AG04450 (cell line): ENCODE measurements at places on chromosomes 2 and 18. TPM values are rescaled to one million over a fixed set of nuclear protein-coding genes. Genes with fewer than 3 reads are reported as not detected.

GRCh38 chr2:154546341-154546740 is 152.2 kb upstream of the KCNJ3 start:
- no peak for DNase-seq

The LIPG gene
- polyA plus RNA-seq = 0.11 and 0.19 TPM in 2 replicates

DNA sequence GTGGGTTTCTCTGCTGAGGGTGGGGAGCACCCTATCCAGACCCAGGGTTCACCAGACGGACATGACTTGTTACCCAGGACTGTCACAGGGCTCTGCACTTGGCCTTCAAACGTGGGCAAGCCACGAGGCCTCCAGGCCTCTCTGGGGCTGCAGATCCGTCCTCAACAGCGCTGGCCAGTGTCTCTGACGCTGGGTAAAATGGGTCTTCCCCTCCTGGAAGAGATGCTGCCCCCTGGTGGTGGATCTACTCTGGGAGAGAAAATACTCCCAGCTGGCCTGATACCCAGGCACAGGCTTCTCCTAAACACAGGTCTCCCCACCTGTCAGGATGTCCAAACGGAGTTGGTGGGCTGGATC is 3.7 kb downstream of the GPR17 start:
- DNase-seq = peak; percentile 61

The CRYGC gene
- polyA plus RNA-seq = not detected in 2 replicates

DNA sequence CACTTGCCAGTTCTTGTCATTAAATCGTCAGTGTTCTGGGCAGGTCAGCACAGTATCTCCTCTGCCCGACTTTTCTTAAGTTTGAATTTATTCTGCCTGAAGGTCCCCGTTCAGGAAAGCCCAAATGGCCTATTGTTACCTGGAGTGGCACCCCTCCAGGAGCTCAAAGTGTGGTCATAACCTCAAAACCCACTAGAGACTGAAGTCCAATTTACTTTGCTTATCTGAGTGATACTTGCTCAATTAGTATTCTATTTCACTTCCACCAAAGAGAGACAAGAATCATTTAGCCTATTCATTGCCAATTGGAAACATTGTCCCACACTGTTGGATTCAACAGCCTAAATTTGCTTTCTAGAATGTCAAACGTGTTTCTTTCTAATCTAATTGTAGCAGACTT is 375.3 kb downstream of the LNPK start:
- no peak for DNase-seq

DNA sequence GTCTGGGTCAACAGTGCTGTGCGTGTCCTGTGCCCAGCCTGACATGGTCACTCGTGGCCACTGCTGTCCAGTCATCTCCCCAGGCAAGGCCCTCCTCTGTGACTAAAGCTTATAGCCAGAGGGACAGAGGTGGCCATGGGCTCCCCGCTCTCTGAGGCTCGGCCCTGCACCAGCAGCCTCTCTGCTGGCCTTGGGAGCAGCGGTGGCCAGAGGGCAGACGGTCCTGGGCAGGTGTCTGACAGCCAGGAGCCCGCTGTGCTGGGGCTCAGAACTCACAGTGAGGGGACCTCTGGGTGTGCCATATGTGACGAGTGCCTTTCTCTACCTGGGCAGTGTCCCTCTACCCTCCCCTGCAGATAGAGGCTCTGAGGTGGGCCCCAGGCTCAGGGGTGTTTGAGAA is 98.7 kb downstream of the FAM210A start:
- no peak for DNase-seq

- DNase-seq = no peak
These were observed 20.1 kb upstream of the MRPL33 start for GRCh38 chr2:27751377-27751776.

The RMDN2 gene
- polyA plus RNA-seq = 3.6 and 5.7 TPM in 2 replicates

DNA sequence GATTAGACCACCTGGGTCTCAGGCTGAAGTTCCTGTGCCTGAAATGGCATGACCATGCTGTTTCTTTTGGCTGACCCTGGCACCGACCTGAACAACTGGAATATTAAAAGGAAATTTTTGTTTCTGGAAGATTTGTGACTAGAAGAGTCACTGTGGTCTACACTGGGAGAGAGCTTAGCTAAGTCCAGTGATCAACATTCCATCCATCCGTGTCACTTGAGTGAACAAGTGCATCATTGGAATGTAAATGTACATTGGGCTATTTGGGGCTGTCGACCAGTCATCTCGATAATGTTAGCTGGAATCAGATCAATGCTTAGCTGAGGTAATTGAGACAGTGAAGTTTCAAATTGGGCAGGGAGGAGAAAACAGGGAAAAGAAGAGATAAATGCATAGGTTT is 95.4 kb upstream of the CCDC85A start:
- DNase-seq = no peak

The KCNS3 gene
- 0.32 and 0.46 TPM in 2 replicates for polyA plus RNA-seq

DNA sequence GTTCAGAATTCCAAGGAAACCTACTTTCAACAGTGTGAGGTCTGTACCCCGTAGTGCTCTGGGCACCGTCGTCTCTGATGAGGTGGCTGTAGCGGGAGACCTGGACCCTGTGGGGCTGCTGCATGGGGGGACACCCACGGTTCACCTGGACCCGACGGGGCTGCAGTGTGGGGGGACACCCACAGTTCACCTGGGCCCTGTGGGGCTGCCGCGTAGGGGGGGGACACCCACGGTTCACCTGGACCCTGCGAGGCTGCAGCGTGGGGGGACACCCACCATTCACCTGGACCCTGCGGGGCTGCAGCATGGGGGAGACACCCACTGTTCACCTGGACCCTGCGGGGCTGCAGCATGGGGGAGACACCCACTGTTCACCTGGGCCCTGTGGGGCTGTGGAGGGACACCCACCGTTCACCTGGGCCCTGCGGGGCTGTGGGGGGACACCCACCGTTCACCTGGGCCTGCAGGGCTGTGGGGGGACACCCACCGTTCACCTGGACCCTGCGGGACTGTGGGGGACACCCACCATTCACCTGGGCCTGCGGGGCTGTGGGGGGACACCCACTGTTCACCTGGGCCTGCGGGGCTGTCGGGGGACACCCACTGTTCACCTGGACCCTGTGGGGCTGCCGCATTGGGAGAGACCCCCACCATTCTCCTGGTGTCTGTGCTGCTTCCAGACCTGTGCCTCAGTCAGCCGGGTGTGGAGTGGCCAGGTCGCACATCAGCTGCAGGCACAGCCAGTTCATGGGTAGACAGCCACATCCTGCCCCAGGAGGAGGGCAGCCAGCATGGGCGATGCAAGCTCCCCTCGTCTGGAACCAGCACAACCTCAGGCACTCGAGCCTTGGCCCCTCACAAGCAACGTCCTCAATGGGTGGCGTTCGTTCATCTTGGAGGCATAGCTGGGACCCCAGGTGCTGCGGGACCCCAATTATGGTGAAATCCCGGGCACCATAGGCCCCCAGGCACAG is 114.5 kb downstream of the TMEM18 start:
- no peak for DNase-seq

DNA sequence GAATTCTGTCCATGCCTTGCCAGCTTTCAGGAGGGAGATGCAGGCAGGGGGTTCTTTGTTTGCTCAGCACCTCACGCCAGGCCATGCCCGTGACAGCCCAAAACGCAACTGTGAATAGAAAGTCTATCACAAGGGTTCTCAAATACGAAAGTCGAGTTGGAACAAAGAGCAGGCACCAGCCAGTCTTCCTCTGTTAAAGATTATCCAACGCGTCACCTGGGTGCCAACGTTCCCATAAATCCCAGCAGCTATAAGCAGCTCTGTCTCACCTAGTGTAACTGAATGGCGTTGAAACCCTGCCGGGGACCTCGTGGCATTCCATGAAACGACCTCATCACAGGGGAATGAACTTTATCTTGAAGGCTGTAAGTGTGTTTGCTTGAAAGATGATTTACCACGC is 84.8 kb upstream of the GATA6 start:
- no peak for DNase-seq

The MEP1B gene
- not detected in 2 replicates for polyA plus RNA-seq

DNA sequence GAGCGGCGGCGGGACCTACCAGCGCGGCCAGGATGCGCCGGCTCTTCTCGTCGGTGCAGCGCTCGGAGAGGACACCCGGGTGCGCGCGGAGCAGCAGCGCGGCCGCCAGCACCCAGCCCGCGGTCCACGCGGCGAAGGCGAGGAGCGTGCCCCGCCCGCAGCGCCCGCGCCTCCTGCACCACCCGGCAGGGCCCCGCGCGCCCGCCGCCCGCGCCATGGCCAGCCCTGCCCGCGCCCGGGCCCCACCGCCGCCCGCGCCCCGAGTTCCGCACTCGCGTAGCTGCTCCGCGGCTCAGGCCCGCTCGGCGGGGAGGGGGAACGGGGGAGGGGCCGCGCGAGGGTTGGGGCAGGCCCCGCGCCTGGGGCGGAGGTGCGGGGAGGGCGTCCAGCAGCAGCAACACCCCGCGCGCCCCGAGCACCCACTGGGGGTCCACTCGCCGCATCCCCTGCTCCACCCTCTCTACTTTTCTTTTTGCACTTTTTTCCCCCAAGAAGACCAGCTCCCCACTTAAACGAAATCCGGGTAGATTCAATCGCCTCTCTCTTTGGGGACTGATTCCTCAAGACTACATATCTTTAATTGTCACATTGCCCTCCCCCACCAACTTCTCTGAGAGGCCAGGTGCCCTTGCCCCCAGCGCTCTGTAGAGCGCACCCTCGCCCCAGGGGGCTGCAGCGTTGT is at the start of gene DIPK1C:
DIPK1C (minus strand) TSS at position 266 of the 682 bp plus-strand sequence; CDS start at position 217, 49 bp downstream.
- no peak for DNase-seq
